Right renal cortex interstitium (tissue), 3 donors: ENCODE measurements at places on chromosomes 6 and 20. TPM values are rescaled to one million over a fixed set of nuclear protein-coding genes. Genes with fewer than 3 reads are reported as not detected.

TTK gene
- polyA plus RNA-seq, result 23.6 TPM

MLN gene
- polyA plus RNA-seq, result 2.0 TPM

- no peak for DNase-seq
Observed at GRCh38 chr6:137099689-137100403, 55.1 kb upstream of the IL20RA start.

- no peak for DNase-seq
Observed at GRCh38 chr6:39945626-39946025, 11.4 kb upstream of the MOCS1 start.

DNA sequence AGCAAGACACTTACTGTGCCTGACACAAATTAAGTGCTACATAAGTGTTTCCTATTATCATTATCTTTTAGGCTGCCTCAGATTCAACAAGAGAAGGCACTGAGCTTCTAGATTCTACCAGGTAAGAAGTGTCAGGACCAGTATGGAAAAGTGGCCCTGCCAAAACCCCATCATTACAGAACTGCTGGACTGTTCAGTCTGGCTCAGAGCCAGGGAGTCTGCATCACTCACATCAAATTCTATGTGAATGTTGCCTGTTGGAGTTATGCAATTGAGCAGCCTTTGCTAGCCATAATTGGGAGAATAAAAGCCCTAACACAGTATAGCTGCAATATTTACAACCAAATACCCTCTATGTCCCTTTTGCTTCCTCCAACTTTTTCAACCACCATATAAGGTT is 70.9 kb downstream of the ATG5 start:
- no peak for DNase-seq

DNA sequence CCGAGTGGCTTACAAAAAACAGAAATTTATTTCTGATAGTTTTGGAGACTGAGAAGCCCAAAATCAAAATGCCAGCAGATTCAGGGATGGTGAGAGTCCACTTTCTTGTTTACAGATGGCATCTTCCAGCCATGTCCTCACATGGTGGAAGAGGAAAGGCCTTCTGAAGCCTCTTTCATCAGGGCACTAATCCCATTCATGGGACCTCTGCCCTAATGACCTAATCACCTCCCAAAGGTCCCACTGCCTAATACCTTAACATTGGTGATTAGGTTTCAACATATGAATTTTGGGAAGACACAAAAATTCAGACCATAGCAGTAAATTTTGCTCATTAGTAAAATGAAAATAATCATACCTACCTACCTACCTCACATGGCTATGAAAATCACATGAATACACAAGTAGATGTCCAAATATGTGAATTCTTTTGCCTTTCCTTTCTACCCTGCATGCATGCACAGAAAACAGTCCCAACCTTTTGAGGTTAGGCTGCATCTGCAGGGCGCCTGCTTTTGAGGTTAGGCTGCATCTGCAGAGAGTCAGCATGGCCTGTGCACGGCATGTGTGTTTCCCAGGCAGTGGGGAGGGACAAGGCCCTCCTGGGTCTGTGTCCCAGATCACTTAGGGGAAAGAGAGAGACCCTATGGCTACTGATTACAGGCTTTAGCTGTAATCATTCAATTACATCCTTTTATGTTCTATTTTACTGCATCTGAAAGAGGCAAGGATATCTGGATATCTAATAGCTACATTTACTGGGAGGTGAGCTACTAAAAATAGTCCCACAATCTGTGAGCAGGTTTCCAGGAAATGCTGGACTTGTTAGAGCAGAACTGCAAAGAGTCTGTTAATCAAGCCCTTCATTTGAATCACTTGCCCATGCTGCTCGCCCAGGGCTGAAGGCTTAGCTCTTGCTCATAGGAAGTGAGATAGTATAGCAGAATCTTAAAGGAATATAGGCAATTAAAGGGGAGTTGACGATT is 497.7 kb upstream of the MARCKS start:
- DNase-seq, result no peak
